ENCODE measurements at places on chromosomes 13 and 19. TPM values are rescaled to one million over a fixed set of nuclear protein-coding genes. Genes with fewer than 3 reads are reported as not detected.

Gene BABAM1
- 110 TPM for polyA plus RNA-seq

Gene AXL
- 56.0 TPM for polyA plus RNA-seq

Gene IGFL1
- not detected for polyA plus RNA-seq

Gene ZNF699
- 2.2 TPM for polyA plus RNA-seq

Gene PAF1
- 154 TPM for polyA plus RNA-seq

Gene LYPD4
- polyA plus RNA-seq: 198 TPM

Gene HSD17B14
- polyA plus RNA-seq: 8.8 TPM

Gene RASGRP4
- 1.5 TPM for polyA plus RNA-seq

Gene TGFBR3L
- 1.2 TPM for polyA plus RNA-seq

Gene FXYD5
- polyA plus RNA-seq: 38.1 TPM

Gene FPR1
- polyA plus RNA-seq: 3.5 TPM

Gene ZNF90
- polyA plus RNA-seq: 2.2 TPM

Gene TSPAN16
- 180 TPM for polyA plus RNA-seq

Gene ZNF460
- polyA plus RNA-seq: 5.0 TPM

Gene NANOS3
- polyA plus RNA-seq: 9.3 TPM

Gene ZNF540
- 6.6 TPM for polyA plus RNA-seq

Gene PLIN4
- polyA plus RNA-seq: 4.0 TPM

Gene EPN1
- 134 TPM for polyA plus RNA-seq

Gene ICAM4
- 0.28 TPM for polyA plus RNA-seq

Gene METTL21C
- polyA plus RNA-seq: 1.8 TPM

Gene VRK3
- polyA plus RNA-seq: 375 TPM

Gene ZNF324B
- polyA plus RNA-seq: 4.8 TPM
